ENCODE measurements at places on chromosomes 11 and 22. TPM values are rescaled to one million over a fixed set of nuclear protein-coding genes. Genes with fewer than 3 reads are reported as not detected.

Gene MYO7A
- 2.1 TPM for total RNA-seq

Gene ART5
- total RNA-seq, result 1.4 TPM

Gene SLC22A25
- not detected for total RNA-seq

Gene C11orf21
- total RNA-seq, result not detected

Gene PRDM11
- 13.1 TPM for total RNA-seq

Gene PLAAT3
- total RNA-seq, result 4.3 TPM

Gene IPO7
- total RNA-seq, result 199 TPM

Gene APOL1
- not detected for total RNA-seq

Gene IL17REL
- total RNA-seq, result 0.07 TPM

Gene KRTAP5-11
- not detected for total RNA-seq

Gene ENTHD1
- total RNA-seq, result not detected

Gene LMNTD2
- total RNA-seq, result 1.8 TPM

Gene KCNJ11
- 2.3 TPM for total RNA-seq

Gene ARFGAP3
- 29.9 TPM for total RNA-seq

GRCh38 chr11:88421530-88421929 is 84.0 kb upstream of the CTSC start:
- DNase-seq, result no peak

GRCh38 chr11:125049164-125049792 is 13.8 kb upstream of the SLC37A2 start:
- DNase-seq, result no peak

- DNase-seq, result no peak
These were observed 23.5 kb upstream of the CRYBB3 start for GRCh38 chr22:25176175-25176574.

DNA sequence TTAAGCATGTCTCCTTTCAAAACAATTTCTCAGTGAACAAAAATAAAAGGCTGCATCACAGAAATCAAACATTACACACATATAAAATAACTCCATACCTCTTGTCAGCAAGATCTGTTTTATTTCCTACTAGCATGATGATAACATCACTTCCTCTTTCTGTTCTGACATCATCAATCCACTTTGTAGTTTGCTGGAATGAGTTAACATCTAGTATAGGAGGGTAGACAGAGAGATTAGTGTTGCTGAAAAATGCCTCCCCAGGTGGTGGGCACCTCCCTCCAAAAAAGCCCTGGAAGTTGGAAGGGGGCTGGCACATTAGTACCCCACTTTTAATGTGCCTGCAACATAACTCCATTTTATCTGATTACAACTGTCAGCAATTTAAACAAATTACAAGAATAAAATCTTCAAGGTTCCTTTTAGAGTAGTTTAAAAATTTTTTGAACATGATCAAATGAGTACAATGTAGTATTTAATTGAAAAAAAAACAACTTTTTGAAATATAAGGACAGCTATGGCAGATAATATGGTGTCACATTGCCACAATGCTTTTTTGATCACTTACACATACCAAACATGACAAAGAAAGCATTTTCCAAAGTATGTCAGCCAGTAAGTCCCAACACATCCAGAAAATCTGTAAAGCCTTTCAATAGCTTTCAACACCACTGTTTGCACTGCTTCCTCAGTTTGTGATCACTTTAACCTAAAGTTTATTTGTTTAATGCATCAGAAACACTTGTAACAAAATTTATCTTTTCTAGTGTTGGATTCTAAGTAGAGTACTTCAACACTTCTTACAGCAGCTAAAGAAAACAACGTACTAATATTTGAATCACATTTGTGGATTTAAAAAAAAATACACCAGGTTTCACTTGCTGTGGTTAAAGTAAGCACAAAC is 44.5 kb downstream of the RAB6A start:
- DNase-seq, result no peak

- DNase-seq, result no peak
These were observed 25.9 kb downstream of the PIWIL4 start for GRCh38 chr11:94593030-94593429.

DNA sequence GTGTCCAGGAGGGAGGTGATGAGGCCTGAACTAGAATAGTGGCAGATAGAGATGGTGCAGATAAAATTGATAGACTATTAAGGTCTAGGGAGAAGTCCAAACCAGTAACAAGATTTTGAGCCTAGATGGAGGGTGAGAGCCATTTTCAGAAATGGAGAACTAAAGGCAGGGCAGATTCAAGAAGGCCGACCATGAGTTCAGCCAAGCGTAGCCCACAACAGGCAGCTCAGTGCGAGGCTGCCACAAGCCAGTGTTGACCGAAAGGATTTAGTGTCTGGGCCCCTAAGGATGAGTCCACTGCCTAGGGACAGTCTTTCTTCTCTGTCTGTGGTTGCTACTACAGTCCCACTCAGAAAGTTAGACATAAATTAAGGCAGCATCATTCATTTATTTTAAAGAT is 51.7 kb downstream of the PPP2R1B start:
- DNase-seq, result no peak

DNA sequence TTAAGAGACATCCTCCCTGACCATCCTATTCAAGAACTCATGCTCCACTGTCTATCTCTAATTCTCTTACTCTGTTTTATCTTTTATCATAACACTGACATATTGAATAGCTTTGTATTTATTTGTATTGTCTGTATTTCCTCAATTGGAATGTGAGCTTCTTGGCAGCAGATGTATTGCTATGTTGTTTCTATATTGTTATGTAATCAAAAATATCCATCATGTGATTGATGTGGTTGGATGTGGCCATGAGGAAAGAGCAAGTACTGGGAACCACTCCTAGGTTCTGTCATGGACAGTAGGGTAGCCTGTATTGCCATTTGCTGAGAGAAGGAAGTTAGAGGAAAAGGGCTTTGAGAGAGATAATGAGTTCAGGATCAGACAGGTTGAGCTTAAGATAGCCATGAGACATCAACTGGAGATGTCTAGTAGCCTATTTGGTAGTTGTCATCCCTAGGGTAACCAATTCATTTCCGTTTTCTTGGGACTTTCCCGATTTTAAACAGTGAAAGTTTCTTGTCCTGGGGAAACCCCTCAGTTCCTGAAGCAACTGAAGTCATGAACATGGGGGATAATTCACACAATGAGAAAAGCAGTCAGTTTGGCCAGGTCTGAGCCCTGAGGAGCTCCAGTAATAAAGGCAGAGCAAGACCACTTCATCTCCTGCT is 404.5 kb downstream of the INSC start:
- no peak for DNase-seq

- no peak for DNase-seq
These were observed 2370.9 kb upstream of the RAG2 start for GRCh38 chr11:38968951-38969350.

DNA sequence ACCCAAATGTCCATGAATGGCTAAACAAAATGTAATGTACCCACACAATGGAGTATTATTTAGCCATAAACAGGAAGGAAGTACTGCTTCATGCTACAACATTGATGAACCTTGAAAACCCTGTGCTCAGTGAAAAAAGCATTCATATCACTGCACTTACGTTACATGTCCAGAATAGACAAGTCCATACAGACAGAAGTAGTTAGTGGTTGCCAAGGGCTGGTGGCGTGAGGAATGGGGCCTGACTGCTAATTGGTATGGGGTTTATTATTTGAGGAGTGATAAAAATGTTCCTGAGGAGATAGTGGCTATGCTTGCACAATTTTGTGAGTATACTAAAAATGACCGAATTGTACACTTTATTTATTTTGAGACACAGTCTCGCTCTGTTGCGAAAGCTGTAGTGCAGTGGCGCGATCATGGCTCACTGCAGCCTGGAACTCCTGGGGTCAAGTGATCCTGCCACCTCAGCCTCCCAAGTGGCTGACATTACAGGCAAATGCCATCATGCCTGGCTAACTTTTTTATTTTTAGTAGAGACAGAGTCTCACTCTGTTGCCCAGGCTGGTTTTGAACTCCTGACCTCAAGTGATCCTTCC is 7.7 kb upstream of the SYVN1 start:
- no peak for DNase-seq

DNA sequence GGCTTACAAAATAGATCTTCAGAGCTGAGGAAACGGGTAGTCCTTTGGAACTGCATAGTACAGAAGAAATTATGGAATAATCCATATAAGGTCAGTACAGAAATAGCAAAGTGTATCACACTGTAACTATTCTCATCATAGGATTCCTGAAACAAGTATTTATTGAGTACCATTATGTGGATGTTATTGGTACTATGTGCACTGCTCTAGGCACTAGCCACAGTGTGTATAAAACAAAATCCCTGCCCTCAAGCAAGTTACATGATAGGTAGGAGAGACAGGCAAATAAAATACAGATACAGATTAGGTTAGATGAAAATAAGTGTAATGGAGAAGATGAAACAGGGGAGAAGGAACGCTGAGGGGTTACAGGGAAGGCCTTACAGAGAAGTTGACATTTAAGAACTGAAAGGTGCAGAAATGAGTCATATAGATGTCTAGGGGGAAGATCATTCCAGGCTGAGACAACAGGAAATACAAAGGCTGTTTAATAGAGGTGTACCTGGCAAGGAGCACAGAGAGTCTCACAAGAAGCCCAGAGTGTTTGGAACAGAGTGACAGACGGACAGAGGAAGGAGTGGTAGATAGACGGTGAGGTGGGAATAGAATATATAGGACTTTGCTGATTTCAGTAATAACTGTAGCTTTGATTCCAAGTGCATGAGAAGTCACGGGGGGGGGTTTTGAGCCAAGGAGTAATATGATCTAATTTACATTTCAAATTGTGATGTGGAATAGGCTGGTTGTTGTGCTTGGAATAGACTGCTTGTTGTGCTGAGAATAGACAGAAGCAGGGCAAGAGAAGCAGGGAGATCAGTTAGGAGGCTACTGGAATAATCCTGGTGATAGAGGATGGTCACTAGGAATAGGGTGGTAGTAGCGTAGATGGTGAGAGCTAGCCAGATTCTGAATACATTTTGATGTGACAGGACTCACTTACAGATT is 13.7 kb downstream of the RNF141 start:
- no peak for DNase-seq

DNA sequence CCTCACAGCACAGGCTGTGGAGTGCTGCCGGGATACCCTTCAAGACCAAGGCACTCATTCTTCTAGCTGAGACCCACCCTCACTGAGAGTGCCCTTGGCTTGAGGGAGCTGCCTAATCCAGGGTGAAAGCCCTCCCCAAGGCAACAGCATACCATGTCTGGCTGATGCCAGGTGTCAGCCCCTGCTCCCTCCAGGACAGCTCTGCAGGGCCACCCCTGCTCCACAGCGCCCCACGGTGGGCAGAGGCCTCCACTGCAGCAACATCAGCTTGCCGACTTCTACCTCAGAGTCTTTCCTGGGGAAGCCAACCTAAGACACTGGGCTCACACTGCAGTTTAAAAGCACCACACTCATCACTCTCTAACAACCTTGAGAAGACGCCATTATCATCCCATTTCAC is 29.0 kb downstream of the TTLL1 start:
- DNase-seq, result peak; percentile 60

DNA sequence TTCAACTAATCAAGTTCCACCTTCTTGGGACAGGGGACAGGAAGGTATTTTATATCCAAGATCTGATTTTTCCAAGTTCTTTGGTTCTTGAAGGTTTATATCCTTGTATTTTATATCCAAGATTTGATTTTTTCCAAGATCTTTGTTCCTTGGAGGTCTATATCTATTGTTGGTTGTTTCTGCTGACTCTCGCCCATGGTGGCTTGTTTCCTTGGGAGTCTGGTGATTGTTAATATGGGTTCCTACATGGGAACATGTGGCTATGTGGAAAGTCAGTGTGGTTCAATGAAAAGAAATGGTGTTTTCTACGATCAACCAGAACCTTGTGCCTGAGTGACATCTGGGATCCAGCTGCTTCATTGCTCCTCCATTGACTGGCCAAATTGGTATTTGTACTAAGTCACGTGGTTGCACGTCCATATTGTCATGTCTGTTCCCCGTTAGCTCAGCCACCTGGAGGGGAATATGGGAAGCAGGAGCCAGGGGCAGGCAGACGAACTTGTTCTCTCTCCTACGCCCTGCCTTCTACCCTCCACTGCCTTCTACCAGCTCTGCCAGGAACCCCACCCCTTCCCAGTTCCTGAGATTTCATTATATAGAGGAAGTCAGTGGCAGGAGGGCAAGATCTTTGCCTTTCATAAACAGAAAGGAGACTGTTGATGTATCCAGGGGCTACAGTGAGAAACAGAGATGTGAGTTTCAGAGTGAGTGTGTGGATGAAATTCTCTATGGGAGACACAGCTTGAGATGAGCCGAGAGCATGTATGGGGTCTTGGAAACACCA is 11.1 kb upstream of the CSF2RB start:
- DNase-seq, result no peak

DNA sequence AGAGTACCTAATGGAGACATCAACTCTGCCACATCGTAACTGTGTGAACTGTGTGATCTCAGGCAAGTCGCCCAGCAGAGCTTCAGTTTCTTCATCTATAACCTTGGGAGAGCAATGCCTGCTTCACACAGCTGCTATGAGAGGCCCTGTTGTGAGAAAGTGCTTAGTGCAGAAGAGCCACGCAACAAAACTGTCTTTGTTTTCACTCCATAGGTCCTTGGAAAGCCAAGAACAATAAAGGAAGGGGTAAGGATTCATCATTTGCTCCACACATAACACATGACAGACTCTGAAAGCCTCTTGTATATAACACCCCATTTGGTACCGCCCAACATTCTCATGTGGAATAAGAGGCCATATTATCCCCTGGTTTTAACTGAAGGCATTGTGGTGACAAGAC is 231.9 kb upstream of the ISX start:
- peak; percentile 15 for DNase-seq

DNA sequence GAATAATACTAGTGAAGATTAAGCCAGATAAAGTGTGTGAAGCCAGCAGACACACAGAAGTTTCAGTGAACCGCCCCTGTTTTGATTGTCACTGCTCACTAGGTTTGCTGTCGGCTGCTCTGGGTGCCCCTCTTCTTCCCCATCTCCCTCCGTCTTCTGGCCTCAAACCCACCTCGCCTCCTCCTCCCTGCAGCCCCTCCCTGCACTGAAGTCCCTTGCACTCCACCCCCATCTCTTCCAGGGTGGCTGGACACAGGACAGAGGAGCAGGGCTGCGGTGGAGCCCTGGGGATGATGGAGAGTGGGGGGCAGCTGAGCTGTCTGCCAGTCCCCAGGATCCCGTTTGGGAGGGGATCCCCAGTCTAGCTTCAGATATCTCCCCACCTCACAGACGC is 53.5 kb downstream of the CYTH4 start:
- DNase-seq, result no peak

DNA sequence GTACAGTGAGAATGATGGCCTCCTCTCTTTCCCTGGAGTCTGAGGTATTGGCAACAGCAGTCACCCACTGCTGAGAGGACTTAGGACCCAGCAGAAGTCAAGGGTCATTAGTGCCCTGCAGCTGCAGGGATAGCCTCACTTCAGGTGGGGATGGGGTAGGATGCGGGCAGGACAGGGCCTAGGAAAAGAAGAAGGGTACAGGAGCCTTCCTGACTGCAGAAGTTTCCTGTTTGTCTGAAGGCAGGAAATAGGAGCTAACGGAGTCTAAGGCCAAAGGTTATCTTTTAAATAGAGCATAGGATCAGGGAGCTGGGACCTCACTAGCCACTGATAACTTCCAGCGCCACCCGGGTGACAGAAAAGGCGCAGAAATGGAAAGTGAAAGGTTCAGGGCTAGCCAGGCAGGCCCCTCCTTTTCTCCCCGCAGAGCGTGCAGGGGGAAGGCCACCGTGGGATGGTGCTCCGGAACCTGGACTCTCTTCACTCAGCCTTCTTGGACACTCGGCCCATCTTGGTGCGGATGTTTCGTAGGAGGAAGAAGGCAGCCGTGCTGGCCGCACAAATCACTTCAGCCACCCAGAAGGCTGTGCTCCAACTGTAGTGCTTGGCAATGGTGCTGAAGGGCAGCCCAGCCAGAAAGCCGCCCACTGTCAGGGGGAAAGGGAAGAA is 6.0 kb downstream of the TRAPPC4 start:
- DNase-seq, result no peak

GRCh38 chr11:9616042-9616675 is 42.7 kb downstream of the WEE1 start:
- no peak for DNase-seq

- DNase-seq, result no peak
These were observed 9.4 kb downstream of the PHLDA2 start for GRCh38 chr11:2919837-2920236.

Data from neural crest cell (in vitro differentiated cells).